ENCODE measurements at places on chromosomes 6 and 20.

DNA sequence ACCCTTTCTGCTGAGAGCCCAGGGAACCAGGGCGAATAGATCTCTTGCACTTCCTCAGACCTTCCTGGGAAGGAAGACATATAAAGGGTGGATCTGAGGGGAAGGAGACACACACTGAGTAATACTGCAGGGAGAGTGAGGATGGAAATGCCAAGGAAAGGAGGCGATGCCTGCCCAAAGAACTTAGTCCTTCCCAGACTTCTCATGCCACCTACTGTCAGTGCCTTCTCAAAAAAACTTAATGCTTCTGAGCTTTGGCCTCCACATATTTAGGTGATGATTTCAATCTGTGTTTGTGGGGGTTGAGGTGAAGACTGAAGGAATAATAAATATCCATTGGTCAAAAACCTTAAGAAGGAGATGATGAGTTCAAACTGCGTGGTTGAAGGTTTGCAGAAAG lies 9.7 kb downstream of the BTN3A1 start:
- no peak for DNase-seq

DNA sequence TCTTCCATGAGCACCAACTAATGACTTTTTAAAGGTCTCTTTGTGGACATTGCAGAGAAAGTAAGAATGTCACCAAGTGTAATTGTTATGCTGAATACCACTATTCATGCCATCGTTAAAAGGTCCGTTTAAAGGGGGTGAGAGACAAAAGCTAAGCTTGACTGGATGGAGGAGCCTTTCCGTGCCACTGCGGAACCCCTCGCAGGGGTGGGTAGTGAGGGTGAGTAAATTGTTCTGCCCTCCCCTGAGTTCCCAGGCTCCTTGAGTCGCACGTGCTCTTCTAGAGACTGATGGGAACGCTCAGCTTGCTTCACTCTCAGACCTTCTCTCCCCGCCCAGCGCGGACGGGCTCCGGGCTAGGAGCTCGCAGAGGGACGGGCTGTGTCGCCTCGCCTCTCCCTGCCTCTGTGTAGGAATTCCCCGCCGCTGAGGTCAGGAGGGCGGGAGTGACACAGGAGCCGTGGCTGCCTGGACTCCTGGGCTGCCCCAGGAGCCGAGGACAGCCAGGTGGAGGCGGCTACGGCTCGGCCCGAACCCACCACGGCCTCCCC lies 314.8 kb upstream of the QKI start:
- no peak for DNase-seq

- no peak for DNase-seq
Measured at GRCh38 chr20:54759589-54759988, 284.2 kb downstream of the DOK5 start.

DNA sequence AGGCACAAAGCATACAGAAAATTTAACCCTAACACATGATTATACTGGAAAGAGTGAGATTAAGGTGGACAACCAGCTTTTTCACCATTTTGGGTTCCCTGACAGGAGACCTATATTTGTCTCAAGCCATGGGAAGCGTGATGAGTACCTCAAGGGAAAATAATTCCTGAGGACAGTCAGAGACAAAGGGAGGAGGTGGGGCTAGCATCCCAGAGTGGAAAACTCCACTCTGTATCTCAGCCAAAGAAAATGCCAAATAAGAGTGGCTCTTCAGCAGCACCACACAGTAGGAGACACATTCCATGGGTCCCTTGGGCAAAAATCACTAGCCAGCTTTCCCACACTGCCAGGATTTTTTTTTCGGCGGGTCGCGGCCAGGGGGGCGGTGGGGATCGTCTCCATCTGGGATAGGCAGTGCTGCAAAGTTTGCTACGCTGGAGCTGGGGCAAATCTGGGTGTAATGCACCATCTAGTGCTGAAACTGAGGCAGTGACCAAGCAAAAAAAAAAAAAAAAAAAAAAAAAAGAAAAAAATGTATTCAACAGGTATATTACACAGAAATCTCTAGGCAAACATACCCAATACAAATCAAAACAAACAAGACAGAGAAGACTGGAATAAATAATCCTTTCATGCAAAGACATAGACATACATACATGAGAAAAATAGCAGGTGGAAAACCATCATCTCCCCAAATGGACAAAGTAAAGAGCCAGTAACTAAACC lies 77.3 kb upstream of the SLC35F1 start:
- DNase-seq: no peak

GRCh38 chr20:24764027-24764793 lies 184.9 kb upstream of the CST7 start:
- no peak for DNase-seq

GRCh38 chr20:52251136-52251700 lies 59.6 kb upstream of the ZFP64 start:
- no peak for DNase-seq

DNA sequence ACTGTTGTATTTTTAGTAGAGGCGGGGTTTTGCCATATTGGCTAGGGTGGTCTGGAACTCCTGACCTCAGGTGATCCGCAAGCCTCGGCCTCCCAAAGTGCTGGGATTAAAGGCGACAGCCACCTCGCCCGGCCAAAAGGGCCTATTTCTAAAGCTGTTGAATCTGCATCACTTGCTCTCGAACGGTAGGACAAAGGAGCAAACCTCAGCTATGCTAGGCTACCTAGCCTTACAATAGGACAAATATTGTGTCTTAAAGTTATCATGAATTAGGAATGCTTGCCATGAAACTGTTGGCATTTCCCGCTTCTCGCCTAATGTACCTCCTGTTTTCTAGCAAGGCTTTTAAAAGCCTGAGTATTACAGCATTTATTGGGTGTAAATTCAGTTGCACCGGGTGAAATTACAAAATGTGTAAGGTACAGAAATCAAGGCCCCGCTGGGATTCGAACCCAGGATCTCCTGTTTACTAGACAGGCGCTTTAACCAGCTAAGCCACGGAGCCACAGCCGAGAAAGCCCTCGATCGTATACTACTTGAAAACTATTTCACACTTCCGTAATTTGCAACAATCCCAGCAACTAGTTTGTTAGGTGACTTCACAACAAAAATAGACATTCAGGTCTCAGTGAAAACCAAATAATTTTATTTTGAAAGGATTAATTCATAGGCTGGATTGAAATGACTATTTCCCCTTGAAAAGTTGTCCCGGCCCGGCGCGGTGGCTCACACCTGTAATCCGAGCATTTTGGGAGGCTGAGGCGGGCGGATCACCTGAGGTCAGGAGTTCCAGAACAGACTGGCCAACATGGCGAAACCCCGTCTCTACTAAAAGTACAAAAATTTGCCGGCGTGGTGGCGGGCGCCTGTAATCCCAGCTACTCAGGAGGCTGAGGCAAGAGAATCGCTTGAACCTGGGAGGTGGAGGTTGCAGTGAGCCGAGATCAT lies 211.6 kb upstream of the ZNF184 start:
- peak; percentile 44 for DNase-seq

DNA sequence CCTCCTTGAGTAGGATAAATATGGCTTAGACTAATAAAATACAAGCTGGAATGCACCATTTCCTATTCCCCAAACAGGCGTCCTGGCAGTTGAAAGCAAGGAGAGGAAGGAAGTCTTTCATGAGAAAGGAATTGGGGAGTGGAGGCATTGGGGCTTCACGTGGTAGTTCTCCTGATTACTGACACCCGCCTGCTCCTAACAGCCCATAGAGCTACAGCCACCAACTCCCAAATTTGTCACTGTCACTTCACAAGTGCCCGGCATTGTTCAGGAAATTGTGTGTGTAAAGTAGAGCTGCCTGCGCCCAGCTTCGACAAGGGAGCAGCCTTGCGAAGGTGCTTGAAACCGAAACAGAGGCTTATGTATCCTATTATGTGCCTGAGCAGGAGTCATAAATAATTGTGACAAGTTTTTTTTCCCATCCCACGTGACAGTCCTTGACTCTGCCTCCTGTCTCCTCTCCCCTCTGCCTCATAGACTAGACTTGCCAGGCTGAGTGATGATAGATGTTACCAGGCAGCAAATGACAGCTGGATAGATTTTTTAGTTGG lies 301.7 kb upstream of the ZFP64 start:
- peak; percentile 4 for DNase-seq

- DNase-seq: no peak
Measured at GRCh38 chr20:15446373-15446772, 1109.0 kb upstream of the FLRT3 start.

GRCh38 chr20:58938078-58938477 lies 43.0 kb upstream of the NELFCD start:
- no peak for DNase-seq

- no peak for DNase-seq
Measured at GRCh38 chr20:47586649-47587294, 85.1 kb downstream of the NCOA3 start.

- no peak for DNase-seq
Measured at GRCh38 chr6:170222498-170223471, 68.1 kb downstream of the DLL1 start.

DNA sequence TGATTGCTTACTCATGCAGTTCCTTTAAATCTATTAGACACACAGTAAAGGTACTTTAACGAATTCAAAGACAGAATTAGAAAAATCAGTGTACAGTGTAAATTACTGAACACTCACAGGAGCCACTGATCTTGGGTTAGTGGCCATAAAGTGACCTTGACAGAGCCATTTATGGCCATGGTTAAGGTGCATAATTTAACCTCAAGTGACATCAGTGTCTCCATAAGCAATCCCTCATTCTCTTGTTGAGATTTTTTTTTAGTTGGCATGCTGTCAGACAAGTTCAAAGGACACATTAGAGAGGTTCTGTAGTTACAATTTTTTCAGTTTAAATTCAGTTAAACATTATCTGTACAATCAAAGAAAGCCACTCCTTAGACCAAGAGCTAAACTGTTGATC lies 334.4 kb downstream of the KHDRBS2 start:
- no peak for DNase-seq

DNA sequence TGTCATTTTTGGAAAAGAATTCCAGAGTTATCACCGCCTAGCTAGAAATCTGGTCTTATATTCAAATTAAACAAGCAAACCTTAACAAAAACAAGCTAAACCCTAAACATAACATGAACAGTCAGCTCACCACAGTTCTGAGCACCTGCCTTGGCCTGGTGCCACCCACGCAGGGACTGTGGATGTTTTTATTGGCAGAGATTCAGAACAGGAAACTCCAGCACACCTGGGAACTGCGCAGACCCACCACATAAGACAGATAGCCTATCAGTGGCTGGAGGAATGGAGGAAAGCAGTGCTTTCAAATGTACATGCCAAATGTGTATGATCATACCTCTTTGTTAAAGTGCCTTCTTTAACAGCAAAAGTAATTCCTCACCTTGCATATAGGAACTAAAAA lies 8.9 kb downstream of the SLC16A10 start:
- peak; percentile 46 for DNase-seq

DNA sequence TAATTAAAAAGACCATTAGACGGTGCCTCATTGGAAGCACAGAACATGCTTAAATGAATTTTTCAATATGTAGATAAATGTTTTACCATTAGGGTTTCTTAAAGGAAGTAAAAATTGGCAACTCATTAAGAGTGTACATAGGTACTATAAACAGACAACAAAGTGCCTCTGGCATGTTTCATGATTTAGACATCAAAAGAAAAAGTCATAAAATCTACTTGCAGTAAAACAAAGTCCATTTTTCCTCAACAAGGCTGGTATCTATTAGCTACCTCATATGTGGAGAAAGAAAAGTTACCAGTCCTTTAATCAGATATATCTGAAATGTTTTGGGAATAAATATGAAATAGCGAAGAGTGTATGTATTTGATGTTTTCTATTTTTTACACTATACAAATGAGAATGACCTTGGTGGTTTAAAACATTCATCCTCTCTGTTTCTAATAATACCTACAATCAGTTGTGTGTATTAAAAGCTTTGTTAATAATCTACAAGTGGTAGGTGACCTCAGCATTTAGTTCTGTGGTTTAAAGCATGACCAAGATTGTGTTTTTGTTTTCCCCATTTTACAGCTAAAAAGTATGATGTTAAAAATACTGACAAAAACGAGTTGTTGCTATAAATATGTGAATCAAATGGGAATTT lies 87.5 kb downstream of the HDGFL1 start:
- DNase-seq: no peak

- no peak for DNase-seq
Measured at GRCh38 chr6:109897025-109897424, 81.1 kb upstream of the GPR6 start.

- DNase-seq: no peak
Measured at GRCh38 chr6:54533567-54533966, 225.3 kb downstream of the TINAG start.

- DNase-seq: no peak
Measured at GRCh38 chr6:43950731-43951062, 176.6 kb downstream of the MRPL14 start.

GRCh38 chr6:24402697-24403500 lies at the start of gene MRS2:
Gene MRS2, plus strand, starts transcription at chr6:24402936. Its CDS starts 111 bp downstream, at chr6:24403047.
- DNase-seq: peak; percentile 86

Measured in CD4-positive, alpha-beta T cell treated with Interferon alpha-2 for 1 hour (primary cell).